Lung (tissue), 17 donors: ENCODE measurements at places on chromosomes 4 and X.

- no peak for DNase-seq
These were observed 78.3 kb upstream of the ARSJ start for GRCh38 chr4:114057746-114058145.

DNA sequence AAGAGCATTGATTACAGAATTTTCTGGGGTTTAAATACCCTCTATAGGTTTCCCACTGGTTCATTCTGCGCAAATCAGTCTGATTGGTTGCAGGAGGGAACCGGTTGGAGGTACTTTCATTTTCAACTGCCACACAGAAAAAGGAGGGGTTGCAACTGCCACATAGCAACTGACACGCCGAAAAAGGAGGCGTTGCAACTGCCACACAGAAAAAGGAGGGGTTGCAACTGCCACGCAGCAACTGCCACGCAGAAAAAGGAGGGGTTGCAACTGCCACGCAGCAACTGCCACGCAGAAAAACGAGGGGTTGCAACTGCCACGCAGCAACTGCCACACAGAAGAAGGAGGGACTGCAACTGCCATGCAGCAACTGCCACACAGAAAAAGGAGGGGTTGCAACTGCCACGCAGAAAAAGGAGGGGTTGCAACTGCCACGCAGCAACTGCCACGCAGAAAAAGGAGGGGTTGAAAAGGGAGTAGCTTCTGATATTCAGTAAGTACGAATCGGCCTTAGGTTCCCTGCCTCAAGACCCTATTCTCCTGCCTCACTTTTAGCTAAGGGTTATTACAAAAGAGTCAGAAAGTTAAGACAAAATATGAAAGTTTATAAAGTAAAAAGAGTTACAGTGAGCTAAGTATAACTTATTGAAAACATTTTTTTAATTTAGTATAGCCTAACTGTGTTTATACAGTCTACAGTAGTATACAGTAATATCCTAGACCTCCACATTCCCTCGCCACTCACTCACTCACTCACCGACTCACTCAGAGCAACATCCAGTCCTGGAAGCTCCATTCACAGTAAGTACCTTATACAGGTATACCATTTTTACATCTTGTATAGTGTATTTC is 431.8 kb downstream of the KCTD8 start:
- DNase-seq: no peak

GRCh38 chrX:104419926-104420325 is 146.1 kb upstream of the IL1RAPL2 start:
- DNase-seq: no peak

DNA sequence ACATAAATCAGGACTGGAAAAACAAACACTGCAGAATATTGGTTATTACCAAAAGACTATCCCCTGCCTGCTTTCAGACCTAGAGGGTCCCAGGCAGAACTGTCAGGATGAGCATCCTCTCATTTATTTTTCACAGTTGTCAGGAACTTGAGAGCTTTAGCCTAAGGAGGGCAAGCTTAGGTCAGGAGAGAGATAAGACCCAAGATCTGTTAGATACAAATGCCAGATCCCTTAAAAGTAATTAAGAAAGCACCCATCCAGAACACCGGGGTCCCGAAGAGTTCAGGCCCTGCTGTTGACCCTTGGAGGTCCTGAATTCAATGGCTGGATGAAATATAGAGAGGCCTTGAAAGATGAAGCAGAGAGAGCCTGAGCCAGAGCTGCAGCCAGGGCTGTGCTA is 5.9 kb upstream of the MAGEB3 start:
- DNase-seq: no peak

DNA sequence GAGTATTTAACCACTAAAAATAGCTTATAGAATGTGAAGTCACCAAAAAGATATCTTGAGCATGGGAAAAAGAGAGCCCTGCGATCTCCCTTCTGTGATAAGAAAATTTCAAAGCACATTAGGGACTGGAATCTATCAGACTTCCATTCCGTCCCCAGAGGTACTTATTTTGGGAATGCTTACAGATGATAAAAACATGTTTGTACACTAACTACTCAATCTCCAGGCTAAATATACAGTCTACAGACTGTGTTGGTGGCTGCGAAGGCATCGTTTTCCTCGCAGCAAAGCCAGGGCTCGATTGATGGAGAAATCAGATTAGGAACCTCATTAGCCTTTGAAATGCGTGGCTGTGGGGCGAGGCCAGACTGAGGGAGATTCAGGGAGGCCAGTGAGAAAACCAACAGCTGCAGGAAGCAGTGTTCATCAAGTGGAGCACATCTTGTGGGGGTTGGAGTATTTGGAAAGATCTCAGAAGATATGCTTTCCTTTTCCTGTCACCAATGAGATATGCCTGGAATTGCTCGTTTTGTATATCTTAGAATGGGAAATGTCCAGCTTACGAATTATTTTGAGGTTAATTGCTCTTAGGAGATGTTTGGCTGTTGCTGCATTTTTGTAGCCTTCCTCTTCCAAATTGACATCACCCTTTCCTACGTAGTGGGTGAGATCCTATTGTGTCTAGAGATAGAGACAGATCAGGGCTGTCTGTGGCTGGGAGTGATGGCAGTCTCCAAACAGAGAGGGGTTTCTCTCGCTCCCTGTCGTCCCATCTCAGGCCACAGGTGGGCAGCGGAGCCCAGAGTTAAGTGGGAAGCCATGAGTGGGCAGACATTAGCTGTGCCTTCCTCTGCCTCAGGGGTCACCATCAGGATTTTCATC is 224.9 kb upstream of the FAT1 start:
- DNase-seq: peak; percentile 66

GRCh38 chr4:8547912-8548730 is 32.1 kb upstream of the GPR78 start:
- DNase-seq: no peak

DNA sequence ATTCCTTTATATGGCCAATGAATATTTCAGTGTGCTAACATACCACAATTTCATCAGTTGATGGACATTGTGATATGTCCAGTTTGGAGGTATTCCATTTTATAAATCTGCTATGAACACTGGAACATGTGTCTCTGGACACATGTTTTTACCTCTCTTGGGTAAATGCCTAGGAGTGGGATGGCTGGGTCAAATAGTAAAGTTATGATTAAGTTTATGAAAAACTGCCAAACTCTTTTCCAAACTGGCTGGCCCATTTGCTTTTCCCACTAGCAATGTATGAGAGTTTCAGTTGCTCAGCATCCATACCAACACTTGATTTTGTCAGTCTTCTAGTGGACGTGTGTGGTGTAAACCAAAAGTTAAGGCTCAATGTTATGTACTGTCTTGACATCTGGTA is 40.5 kb downstream of the CEP44 start:
- DNase-seq: no peak

- no peak for DNase-seq
These were observed 206.9 kb upstream of the INTU start for GRCh38 chr4:127425851-127426250.

DNA sequence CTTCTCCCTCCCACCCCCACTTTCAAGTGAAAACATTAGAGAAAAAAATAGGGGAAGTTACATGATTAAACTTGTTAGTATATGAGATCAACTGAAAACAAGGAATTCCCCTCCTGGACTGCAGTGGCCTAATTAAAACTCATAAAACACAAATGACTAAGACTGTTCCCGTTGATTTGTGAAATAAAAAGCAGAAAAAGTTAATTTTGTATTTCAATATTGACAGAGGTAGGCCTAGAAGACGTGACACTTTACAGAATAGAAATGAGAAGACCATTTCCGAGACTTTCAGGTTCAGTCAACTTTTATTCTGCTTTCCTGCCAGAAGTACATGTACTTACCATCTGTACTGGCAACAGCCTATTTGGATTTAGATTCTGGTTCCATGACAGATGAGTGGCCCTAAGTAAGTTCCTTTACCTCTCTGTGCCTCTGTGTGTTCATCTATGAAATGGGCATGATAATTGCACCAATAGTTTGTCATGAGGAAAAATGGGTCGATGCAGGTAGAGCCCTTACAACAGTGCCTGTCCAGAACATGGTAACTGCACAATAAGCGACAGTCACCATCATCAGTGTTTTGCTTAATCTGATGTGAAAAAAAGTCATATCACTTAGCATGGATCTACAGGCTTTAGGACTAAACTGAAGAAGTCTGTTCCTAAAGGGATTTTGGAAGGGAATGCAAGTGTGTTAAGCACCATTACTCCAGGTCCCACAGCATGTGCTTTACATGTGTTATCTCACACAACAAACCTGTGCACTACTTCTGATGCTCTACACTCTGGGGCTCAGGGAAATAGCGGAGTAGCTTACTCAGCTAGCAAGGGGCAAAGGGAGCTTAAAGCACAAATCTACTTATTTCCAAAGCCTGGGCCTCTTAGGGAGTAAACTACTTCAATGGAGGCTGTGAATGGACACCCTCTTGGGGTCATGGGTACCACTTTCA is 562.3 kb upstream of the DIPK2B start:
- DNase-seq: no peak

DNA sequence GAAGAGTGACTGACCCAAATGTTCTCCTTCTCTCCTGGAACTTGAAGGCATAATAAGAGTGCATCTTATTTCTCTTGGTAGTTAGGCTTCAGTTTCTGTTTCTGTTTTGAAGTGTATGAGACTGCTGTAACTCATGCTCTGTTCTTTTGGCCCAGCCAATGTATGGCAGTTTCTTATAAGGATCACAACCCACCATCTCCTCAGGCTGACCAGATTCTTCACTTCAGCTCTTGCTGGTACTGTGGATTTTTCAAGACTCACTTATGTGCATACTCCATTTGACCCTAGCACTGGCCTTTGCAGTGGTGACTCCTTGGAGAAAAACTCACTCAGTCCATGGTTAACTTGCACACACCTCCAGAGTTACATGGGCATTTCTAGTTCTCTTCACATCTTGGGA is 9.6 kb upstream of the YTHDC1 start:
- no peak for DNase-seq

GRCh38 chr4:15882675-15883086 is 55.9 kb downstream of the FGFBP1 start:
- peak; percentile 79 for DNase-seq

- DNase-seq: no peak
These were observed 20.4 kb upstream of the WAS start for GRCh38 chrX:48663241-48663640.

GRCh38 chrX:47566841-47567240 is 5.8 kb downstream of the ARAF start:
- DNase-seq: no peak

GRCh38 chr4:110982486-110982885 is 359.6 kb upstream of the PITX2 start:
- DNase-seq: no peak

DNA sequence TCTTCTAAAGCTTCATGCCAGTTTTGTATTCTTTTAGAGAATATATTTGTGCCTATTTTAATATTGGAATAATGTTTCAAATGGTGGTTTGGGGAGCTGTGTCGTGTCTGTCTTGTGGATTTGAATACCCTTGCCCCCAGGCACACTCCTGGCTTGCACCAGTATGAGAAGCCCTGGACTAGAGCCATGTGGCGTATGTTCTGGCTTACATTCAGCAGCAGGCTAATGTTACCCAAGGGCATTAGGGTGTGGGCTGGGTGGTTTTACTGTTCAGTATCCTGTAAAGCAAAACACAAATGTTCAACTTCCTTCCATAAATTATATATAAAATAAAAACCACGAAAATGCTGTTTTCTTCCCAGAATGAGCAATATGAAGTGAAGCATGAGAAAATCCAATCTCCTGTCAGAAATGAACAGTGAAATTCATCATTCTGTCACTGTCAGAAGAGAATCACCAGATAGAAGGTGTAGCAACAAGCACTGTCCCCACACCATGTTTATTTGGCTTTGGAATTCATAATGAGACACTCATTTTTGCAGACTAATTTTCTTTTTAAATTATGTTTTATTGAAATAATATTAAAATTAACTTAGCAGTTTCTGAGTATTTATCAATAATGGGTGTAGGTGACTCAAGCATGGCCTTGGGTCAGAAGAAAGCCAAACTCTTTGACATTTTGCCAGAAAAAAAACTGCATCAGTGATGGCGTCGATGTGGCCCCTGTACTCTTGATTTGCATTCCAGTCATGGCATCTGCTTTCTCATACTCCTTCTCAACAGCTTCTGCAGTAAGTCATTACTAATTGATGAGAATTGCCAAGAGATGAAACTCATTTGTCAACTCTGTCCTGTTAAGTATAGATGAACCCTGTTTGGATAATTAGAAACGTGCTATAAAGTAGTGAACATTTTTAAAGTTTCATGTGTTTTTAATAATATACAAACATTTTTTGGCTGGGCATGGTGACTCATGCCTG is 43.8 kb downstream of the WWC2 start:
- no peak for DNase-seq

DNA sequence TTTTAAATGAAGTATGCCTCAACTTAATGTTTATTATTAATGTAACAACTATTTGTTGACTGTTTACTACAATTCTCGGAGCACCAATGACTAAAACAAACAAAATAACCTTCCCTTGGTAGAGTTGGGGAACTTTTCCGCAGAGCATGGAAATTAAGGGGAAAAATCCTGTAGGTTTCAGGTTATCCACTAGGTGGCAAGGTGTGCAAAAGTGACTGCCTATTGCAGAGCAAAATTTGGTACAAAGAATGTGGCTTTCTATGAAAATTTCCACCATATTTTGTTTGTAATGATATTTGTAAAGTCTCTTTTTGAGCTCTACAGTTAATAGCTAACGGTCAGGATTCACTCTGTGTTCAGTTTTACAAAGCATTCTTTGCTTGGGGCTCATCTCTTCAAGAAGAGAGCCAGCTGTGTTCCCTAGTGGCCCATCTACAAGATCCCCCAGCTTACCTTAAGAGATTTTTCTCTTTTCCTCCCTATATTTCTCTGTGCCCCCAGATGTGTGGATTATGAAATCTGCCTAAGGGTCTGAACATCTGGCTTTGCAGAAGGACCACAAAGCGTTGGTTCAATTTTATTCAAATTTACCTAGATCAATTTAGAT is 61.1 kb downstream of the FBXO8 start:
- peak; percentile 23 for DNase-seq
